ENCODE measurements at places on chromosomes 3 and 15.
A peak's percentile ranks its signal among the peaks of the same experiment; 100 is the strongest.

DNA sequence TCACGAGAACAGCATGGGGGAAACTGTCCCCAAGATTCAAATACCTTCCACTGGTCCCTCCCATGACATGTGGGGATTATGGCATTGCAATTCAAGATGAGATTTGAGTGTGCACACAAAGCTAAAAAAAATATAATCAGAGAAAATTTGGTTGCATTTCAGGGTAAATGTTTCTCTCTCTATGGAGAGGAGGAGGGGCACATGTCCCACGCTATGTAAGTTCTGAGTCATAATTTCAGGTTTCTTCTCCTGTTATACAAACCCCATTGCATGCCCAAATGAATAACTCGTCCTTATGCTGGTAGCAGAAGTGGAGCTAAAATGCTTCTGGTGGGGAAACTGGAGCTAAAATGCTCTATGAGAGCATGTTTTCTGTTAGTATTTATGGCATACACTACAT is 209.7 kb upstream of the DCBLD2 start:
- no peak for DNase-seq

DNA sequence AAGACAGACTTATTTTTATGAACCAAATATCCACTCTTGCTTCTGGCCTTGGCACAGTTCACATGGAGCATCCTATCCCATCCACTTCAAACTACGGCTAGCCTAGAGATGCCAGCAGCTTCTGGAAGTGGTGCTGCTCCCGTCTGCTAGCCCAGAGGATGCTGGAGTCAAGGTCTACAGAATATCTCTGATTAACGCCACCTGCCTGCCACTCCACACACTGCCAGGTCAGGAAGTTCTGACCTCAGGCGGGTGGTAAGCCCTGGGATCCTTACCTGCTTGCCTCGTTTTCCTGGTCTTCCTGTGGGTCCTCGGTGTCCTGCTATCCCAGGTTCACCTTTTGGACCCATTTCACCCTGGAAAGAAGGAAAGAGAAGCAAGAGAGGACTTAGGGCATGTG is 42.9 kb downstream of the EAF1 start:
- no peak for DNase-seq

DNA sequence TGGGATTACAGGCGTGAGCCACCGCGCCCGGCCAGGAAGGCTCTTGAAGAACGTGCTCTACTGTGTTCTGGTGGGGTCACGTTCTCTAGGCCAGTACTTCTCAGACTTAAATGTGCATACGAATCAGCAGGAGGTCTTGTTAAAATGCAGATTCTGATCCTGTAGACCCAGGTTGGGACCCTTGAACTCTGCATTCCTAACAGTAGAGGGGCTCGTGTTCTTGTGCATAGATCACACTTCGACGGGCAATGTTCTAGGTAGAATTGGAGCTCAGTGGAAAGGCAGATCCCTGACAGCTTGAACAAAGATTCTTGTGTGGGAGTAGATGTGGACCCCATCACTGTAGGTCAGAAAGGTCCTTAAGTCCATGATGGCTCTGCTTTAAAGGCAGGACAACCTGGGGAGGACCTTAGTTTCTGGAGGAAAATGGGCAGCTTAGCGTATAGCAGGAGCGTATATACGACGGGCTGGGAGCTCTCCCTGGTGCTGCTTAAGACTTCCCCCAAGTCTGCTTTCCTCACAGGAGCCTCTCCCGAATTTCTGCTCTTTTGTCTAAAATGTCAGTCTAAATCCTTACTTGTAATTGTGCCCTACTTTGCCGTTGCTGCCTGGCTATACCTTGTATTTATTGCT is 16.9 kb upstream of the FAM81A start:
- DNase-seq, result no peak

DNA sequence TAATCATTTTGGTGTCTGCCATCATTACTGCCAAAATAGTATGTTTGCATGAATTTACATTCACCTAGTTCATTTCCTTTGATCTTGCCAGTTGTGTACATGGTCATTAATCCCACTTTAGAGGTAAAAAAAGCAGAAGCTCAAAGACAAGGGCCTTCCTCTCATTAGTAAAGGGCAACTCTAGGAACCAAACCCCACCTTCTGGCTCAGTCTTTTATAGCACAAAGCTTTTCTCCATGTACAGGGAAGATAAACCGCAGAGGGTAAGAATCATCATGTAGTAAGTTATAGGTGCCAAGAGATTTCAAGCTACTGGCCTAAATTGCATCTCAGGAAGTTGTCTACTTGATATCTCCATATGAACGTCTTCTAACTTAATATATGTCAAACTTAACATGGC is 19.3 kb upstream of the SPG21 start:
- no peak for DNase-seq

GRCh38 chr3:20001932-20002331 is 10.1 kb downstream of the PP2D1 start:
- no peak for DNase-seq

GRCh38 chr3:104855702-104856101 is 511.0 kb upstream of the ALCAM start:
- DNase-seq, result no peak

DNA sequence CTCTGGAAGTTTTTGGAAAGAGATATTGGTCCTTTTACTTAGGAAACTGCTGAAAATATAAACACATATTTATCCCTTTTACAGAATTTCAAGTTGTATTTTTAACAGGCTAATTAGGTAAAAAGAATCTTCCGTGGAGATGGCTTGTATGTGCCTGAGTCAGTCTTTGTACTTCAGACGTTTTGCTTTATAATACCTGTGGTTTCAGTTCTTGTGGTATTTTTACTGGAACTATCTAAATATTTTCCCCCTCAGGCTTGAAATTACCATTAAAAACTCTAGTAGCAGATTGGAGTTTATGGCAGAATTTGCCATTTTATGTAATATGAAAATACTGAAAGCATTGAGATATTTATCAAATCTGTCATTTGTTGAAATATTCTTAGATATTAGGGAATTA is 151.6 kb upstream of the CGNL1 start:
- no peak for DNase-seq

DNA sequence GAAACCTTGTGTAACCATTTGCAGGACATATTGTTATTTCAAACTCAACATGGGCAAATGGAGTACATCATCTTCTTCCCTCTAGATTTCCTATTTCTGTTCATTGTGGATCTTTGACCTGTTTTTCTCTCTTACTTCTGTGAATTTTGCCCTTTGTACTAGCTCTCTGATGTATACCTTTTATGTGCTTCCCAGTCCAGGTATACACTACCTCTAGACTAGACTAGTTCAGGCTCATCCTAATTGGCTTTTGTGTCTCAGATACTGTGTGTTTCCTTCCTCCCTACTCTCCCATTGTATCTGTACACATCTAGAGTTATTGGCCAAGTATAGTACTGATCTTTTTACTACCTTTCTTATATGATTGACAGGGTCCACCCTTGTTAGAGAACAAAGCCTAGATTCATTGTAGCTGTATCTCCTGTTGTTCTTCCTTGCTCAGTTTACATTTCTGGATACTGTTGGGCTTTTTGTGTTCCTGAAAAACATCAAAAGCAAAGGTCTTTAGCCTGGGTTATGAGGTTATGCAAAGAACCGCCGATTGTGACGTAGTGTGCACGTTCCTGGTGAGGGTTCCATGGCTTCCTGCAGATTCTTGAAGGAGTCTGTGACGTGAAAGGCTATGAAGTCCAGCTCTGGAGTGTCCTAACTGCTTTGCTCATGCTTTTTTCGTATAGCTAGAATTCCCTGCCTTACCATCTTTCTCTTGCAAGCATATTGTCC is 167.4 kb downstream of the KLHL25 start:
- no peak for DNase-seq

- DNase-seq, result no peak
Observed at GRCh38 chr3:187064210-187065115, 74.8 kb downstream of the RPL39L start.

GRCh38 chr3:162437480-162437879 is 940.9 kb downstream of the OTOL1 start:
- no peak for DNase-seq

DNA sequence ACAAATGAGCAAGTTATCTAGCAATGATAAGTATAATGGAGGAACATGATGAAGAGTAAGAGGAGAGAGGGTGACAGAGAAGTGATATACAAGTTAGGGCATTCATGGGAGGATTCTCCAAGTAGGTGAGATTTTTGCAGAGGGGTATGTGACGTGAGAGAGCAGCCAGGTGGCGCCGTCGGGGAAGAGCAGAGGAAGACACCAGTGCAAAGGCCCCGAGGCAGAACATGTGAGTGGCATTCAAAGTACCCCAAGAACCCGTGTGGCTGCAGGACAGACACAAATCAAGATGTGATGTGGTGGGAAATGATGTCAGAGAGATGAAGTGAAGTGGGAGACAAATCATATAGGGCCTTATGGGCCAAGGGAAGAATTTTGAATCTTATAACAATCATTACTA is 81.8 kb upstream of the GRM7 start:
- no peak for DNase-seq

DNA sequence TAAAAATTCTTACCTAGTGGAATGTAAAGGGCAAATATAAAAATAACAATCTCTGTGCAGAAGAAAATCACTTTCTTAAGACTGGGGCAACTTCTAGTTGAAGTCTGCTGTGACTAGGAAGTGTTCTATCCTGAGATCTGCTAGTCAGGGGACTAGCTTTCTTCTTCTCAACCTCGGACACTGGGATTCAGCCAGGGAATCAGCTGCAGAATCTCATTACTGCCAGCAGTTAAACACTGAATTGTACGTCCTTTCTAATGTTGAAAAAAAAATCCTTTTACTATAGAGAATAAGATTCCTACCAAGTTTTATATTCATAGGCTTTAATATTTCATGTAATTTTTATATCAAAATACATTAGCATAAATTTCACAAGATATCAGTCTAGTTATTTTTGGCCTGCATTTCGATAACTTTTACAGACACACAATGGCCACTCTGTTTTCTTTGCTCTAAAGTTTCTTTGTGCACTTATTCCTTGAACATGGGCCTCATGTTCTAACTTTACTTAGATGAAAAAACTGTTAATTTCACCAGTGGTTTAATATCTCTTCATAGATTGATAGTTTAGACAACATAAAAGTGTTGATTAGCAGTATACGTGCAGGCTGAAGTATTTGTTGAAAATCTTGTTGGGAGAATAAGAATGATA is 2.6 kb upstream of the NEO1 start:
- no peak for DNase-seq

DNA sequence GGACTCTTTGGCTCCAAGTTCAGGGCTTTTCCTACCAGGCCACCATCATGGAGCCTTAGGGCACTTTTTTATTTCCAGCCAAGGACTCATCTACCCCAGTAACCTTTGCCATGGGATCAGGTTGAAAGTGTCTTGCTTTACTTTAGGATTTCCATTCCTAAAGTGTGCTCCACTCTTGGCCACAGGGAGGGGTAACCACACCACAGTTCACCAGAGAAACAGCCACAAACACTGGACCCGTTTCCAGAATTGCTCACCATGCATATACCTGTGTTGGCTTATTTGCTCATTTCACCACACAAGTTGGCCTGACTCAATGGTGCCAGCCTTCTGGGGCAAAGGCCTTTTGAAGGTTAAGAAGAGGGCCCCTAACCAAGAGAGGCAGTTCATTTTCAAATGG is 70.6 kb upstream of the RAD18 start:
- peak; percentile 2 for DNase-seq

DNA sequence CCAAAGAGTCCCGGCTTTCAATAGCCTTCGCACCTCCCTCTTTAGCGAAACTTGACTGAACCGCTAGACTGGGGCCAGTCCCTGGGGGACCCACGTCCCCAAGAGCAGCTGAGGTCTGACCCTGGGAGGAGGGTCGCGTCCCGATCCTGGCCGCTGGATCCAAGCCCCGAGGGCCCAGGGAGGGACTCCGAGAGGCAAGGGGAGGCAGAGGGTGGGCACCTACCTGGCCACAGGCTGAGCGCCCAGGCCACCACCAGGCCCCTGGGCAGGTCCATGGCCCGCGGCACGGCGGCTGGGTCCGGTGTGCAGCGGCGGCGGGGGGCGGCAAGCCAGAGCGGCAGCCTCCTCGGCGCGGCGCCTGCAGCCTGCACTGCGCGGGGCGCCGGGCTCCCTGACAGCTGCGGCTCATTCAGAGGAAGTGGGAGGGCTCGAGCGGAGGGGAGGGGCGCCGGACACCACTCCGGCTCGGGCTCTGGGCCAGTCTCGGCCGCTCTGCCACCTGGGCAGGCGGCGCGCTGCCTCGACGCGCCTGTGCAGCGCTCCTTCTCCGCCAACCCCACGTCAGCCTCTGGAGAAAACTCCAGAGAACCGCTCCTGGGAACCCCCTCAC is at the start of gene ITGA11:
Gene ITGA11, minus strand, starts transcription at position 372 of the 610 bp plus-strand sequence. Its CDS starts 97 bp downstream, at position 275.
- DNase-seq, result peak; percentile 83

GRCh38 chr3:188077160-188077799 is 76.7 kb upstream of the LPP start:
- no peak for DNase-seq

DNA sequence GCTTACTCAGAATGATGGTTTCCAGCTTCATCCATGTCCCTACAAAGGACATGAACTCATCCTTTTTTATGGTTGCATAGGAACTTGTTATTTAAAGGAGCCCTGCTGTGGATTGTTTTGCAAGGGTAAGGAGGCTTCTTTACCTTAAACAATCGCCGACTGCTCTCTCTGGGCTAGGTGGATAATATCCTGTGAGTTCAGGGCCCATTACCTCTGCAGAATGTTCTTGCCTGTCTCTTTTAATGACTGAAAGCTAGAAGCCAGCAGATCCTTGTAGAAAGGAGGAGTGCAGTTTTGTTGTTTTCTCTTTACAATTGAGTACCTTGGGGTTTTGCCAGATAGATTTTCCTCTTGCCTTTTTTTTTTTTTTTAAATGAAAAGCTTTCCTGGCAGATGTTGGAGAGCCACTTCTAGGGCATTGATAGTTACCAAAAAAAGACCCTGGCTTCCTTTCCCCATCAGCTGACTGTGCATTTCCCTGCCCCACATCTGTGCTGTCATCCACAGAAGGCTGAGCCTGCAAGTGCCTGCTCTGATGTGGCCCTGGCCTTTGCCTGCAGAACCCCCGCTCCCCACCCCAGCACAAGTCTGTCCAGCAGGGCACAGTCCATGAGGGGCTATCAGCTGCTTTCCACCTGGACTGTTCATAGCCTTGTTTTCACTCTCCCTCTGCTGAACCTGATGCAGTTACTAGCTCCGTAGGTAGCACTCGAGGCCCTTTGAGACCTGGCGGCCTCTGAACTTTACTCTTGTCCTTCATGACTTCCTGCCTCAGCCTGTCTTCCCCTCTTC is 113.1 kb downstream of the CHCHD6 start:
- DNase-seq, result peak; percentile 17

GRCh38 chr15:62416526-62416925 is 251.4 kb upstream of the C2CD4B start:
- DNase-seq, result no peak

- DNase-seq, result no peak
Observed at GRCh38 chr3:28012830-28013229, 228.6 kb upstream of the CMC1 start.

Measured in NCI-H1417 (cell line).